Brain pericyte (primary cell): ENCODE measurements at places on chromosomes 3 and 15.
A peak's percentile ranks its signal among the peaks of the same experiment; 100 is the strongest.

GRCh38 chr3:189099031-189099471, 72.7 kb upstream of the TPRG1 start:
- no peak for DNase-seq

GRCh38 chr3:185508335-185508991, 9.6 kb upstream of the TMEM41A start:
- no peak for DNase-seq

DNA sequence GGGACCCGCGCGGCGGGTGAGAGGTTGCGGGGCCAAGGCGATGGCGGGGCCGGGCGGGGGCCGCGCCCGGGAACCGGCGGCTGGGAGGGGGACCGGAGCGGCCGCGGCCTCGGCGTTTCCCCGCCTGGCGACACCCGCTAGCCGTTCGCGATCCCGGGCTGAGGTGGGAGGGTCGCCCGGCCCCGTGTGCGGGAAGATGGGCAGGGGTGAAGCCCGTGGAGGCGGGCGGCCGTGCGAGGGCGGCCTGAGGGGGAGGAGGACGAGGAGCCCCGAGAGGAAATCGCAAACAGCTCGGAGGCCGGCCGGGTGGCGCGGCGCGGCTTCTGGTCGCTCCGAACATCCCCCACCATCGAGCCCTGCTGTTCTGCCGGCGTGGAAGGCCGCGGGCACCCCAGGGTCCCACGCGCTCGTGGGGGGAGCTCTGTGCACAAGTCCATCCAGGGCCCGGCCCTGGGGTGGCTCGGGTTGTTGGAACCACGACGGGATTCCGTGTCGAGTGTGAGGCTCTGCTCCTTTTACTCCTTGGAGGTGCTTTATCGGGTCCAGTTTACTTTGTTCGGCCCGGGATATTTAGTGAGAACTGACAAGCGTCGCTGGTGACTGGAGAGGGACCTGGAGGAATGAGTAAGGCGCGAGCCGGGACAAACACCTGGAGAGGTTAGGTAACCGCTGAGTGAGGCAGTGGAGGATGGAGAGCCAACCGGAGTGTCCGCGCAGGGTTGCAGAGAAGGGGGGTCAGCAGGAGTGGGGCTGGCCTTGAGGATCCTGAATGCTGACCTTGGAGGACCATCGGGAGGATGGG, 728 bp downstream of the CRTC3 start:
- DNase-seq: no peak

GRCh38 chr3:150180334-150180733, 209.6 kb upstream of the PFN2 start:
- DNase-seq: peak; percentile 82

DNA sequence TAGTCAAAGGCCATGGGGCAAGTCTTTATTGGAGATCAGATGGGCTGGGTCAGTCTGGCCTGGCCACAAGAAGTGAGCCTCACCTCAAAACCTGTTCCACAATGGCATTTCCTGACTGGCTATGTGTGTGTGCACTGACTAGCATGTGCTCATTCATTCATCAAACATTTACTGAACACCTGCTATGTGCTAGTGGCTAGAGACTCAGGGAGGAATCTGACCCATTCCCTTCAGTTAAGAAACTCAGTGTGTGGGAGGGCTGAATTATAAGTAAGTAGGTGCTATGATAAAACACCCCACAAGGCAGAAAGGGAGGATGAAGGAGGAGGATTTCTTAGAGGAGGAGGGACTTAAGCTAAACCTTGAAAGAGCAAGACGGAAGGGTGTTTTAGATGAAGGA, 5.4 kb upstream of the CGNL1 start:
- no peak for DNase-seq

GRCh38 chr15:22786868-22787698, 639 bp downstream of the NIPA1 start:
- DNase-seq: no peak

- DNase-seq: no peak
These were observed 709 bp downstream of the SCAMP5 start for GRCh38 chr15:74995779-74996765.

DNA sequence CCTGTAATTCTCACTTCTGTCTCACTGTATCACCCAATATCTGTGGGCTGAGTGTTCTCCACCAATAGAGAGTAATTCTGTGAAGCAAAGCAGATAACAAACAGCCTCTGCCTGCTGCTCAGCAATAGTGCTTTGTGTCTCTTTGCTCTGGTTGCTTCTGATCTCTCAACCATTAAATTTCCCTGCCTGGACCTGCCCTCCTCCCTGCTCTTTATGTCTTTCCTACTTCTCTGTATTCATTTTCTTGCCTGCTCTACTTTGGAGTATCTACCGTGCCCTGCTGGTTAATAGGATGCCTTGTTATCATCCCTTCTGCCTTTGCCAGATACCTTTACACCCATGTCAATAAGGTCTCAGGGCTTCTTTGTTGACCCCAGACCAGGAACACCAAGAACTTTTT, 102.9 kb upstream of the CGNL1 start:
- no peak for DNase-seq

GRCh38 chr3:115281697-115282675, 134.9 kb upstream of the ZBTB20 start:
- DNase-seq: no peak

- DNase-seq: no peak
These were observed 444.5 kb downstream of the EPHB1 start for GRCh38 chr3:135239615-135239884.

DNA sequence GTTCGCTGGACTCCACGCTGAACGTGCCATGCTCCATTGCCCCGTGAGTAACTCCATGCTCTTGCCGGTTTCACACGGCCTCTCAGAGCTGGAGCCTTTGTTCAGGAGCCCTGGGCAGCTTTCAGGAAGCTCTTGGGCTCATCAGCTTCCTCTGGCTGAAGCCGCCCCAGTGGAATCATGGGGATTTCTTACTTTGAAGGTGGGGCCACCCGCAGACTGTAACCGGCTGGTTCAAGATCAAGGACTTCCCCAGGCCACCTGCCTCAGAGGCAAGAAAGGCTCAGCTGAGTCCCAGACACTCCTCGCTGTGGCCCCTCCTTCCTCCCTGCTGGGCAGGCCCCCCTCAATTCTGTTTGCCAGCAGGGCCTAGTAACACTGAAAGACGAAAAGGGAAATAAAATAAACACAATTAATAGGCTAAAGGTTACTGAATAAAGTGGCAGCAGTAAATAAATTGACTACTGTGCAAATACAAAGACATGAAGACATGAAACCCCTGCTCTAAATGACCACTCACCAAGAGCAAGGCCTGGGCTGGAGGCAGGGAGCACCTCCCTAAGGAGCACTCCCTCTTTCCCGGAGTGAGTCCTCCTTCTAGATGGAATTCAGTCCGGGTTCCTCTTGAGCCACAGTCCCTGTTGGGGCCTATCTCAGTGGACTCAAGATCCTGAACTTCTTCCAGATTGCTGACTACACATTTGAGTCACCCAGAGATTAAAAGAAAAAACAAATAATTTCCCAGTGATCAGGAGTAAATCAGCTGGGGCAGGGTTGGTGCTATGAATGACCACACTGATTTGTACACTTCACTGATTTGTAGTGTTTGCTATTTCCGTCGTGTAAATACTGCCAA, 51.0 kb downstream of the ZDHHC19 start:
- DNase-seq: no peak

DNA sequence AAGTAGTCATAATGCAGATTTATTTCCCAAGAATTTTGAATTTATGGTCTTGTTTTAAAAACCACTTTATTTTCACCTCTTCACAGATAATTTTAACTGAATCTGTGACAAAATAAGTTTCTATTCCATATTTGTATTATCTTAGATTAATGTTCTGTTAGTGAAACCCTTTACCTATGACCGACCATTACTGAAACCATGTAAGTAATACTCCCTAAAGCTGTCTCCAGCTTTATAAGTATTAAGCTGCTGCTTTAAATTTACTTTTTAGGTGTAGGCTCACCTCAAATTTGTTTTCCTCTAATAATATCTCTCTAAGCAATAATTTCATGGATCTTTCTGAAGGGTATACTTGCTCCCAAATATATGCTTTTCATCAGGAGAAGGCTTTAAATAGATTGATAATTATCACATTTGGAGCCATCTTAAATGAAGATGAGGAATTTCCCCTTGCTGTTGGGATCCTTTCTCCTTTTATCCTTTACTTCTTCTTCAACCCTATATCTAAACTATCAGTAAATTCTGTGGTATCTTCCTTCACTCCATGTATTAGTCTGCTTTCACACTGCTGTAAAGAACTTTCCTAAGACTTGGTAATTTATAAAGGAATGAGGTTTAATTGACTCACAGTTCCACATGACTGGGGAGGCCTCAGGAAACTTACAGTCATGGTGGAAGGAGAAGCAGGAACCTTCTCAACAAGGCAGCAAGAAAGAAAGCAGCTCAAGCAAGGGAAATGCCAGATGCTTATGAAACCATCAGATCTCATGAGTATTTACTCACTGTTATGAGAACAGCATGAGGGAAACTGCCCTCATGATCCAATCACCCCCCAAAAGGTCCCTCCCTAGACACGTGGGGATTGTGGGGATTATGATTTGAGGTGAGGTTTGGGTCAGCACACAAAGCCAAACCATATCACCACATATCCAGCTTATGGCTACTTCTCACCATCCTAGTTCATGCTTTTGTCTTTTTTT, 92.3 kb upstream of the P2RY1 start:
- no peak for DNase-seq

GRCh38 chr3:153958635-153959595, 162.3 kb upstream of the ARHGEF26 start:
- no peak for DNase-seq

DNA sequence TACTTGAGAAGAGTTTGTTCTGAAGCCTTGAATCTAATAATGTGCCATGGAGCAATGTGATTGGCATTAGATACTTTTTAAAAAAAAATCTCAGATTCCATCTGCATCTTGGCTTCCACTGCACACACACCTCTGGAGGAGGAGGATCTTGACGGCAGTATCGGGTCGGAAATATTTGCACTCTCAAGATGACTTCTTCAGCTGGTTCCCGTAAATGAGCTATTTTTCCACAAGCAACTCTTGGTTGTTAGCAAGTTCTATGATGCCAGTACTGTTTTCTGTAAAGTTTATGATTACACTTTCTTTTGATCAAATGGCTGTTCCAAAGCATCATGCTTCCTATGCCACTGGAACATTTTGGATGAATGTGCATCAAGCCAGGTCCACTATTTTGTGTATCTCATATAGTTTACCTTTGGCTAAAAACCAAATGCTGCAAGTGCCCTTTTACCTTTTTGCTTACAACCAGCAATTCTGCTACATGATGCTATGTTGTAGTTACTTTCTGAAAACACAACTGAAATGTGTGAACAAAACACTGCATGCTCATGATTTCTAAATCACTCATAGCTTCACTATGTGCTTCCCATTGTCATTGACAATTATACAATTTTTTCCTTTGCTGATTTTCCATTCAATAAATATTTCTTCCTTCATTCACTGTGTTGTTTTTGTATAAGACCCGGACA, 43.8 kb downstream of the CCR3 start:
- DNase-seq: no peak

DNA sequence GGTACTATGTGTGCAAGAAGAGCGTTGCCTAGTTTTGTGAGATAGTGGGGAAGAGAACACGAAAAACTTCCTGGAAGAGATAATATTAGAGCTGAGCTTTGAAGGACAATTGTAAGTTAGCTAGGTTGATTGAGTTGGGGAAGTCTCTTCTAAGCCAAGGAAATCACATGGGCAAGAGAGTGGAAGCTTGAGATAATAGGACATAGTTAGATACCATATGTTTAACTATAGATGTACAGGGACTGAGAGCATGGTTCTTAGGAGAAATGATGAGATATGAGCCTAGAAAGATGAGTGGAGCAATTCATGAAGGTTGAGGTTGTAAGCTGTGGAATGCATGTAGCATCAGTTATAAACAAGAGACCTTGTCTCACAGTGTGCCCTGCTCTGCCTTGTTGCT, 30.1 kb upstream of the AQP9 start:
- DNase-seq: no peak

DNA sequence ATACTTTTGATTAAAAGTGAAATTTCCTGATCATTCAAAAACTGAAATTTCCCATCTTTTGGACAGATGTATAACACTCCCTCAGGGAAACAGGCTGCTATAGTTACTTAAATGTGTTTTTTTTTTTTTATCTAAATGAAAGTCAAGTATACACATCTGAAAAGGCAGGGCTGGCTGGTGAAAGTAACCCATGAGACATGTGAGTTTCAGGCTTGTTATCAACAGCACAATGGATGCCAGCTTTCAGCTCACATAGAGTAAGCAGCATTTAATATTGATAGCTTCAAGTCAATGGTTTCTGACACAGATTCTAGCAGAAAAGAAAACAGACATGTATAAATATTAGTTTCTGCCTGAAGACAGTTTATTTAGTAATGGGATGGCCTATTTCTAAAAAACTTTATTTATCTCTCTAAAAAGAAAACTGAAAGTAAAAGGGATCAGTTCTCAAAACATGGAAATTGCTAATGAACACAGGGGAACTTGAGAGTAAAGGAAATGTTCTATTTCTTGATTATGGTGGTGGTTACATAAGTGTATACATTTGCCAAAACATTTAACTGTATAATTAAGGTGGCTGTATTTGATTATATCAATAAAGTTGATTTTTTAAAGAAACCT, 89.7 kb upstream of the CMC1 start:
- DNase-seq: no peak

- DNase-seq: no peak
These were observed 35.6 kb upstream of the RASGRP1 start for GRCh38 chr15:38600236-38600635.

DNA sequence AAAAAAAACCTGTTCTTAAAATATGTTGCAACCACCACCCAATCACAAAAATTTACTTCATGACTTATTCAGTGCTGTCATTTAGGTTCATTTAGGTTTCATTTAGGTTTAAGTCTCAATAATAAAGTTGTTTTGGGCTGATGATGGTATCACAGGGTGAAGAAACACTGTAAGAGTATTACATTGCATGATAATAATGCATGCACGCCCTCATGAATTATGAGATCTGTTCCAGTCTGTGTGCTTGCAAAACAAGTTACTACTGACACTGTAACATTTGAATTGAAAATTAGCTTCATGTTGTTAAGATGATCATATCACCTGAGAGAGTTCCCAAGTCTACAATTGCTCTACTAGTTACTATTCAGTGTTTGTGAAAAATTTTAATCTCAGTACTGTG, at the start of gene AADACL2:
TSS of gene AADACL2 (plus strand) at position 315 of the 400 bp plus-strand sequence. CDS start 109 bp downstream, outside the sequence.
- no peak for DNase-seq

GRCh38 chr3:31305340-31305739, 227.4 kb upstream of the STT3B start:
- DNase-seq: no peak

GRCh38 chr3:123788710-123789109, 95.4 kb downstream of the MYLK start:
- DNase-seq: no peak

DNA sequence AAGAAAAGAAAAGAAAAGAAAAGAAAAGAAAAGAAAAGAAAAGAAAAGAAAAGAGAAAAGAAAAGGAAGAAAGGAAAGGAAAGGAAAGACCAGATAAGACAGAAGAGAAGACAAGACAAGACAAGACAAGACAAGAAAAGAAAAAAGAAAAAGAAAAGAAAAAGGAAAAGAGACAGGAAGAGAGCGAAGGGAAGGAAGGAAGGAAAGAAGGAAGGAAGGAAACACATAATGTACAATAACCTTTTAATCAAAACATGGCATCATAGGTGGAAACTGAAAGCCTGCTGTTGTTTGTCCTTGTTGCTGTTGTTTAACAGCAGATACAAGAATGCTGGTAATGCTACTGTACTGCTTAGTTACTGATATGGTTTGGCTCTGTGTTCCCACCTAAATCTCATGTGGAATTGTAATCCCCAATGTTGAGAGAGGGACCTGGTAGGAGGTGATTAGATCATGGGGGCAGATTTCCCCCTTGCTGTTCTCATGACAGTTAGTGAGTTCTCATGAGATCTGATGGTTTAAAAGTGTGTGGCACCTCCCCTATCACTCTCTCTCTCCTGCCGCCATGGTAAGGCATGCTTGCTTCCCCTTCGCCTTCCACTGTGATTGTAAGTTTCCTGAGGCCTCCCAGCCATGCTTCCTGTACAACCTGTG, 67.3 kb downstream of the MCF2L2 start:
- no peak for DNase-seq
